ENCODE measurements at places on chromosomes 4 and X.
A peak's percentile ranks its signal among the peaks of the same experiment; 100 is the strongest.

GRCh38 chrX:30253257-30253656 lies 6.3 kb downstream of the MAGEB1 start:
- DNase-seq, result no peak

DNA sequence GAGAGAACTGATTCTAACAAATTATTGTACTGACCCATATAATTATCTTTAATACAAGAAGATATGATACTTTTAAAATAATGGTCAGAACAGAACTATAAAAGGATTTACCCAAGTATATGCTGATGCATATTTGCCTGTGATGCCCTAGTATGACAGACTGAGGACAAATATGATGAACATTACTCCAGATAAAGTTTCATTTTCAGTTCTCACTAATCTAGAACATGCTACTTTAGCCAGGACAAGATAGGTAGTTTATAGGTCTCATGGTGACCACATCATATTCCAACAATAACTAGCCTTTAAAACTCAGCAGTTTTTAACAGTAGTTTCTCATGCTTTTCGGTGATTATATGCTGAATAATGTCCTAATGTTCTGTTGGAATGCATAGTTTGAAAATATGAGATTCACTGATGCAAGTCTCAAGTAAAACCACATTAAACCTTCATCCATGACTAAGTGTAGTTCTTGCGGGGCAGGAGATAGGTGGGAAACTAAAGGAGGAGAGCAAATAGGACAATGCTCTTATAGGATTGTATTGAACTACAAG lies 295.2 kb upstream of the AGA start:
- no peak for DNase-seq

GRCh38 chr4:651884-652642 lies 22.0 kb downstream of the ATP5ME start:
- DNase-seq, result no peak

- peak; percentile 11 for DNase-seq
Observed at GRCh38 chrX:55135171-55135570, 46.4 kb downstream of the PAGE2 start.

DNA sequence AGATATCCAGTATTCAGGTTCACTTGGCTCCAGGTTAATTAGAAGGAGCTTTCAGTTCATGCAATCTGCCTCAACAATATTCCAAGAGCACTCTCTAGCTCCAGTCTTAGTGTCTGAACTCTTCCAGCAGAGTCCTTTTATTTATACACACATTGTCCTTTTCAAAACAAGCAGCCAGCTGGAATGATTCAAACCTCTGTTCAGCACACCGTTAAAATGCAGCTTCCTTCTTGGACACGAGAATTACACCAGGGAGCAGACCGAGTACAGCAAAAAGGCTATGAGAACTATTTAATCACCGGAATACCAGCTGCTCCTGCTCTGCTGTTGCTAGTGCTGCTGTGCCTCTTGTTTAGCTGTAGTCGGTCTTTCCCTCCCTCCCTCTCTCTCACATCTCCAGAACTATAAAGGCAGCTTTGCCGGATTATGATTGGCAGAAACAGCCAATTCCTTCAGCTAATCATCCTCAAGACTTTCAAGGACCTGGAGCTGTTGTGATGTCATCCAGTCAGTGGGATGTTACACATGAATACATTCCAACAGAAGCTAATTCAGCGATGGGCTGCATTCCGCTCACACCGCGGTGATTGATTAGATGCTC lies at the start of gene NDST4:
NDST4 (minus strand) TSS at position 115 of the 601 bp plus-strand sequence. CDS start 36,584 bp downstream, outside the sequence.
- DNase-seq, result no peak

DNA sequence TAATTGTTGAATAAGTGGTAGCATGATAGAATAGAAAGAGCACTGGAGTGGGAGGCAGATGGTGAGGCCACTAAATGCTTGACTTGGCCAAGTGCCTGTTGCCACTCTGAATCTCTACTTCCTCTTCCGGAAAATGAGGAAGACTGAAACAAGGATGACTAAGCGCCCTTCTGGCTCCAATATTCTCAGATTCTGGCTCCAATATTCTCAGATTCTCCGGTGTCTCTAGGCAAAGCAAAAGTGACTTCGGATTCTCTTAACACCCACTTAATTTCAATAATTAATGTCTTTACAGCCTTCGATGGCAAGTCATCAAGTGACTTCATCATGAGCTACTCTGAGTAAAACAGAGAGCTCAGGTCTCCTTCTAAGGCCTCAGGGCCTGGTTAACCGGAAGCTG lies 402.2 kb upstream of the FGF13 start:
- no peak for DNase-seq

GRCh38 chr4:35818520-35818919 lies 425.8 kb downstream of the ARAP2 start:
- no peak for DNase-seq

DNA sequence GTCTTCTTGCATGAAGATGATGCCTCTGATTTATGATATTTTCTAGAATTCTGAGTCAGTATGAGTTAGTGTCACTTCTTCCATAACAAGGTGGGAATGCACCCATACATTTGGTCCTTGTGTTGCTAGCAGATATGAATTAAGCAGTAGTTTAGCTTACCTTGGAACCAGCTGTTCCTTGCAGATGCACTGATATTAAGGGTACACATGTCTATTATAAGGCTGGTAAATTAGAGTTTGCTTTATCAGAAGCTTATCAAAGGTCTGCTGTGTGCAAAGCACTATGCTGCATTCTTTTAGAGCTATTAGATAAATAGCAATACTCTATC lies 36.5 kb downstream of the AFF1 start:
- no peak for DNase-seq

DNA sequence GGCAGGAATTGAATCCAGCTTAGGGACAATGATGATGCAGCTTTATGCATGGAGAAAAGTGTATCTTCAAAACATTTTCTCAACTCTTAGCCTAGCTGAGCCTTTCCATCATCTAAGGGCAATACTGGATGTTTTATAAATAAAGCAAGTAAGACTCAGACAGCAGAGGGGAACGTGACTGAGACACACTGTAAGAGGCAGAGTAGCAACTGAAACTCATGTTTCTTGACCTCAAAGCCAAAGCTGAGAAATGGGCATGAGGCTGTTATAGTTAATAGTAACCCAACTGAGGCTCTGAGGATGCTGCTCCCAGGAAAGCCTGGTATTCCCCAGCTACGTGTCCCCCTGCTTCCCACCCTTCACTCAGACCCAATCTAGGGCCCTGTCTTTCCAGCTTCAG lies 44.6 kb downstream of the ARHGEF9 start:
- DNase-seq, result no peak

DNA sequence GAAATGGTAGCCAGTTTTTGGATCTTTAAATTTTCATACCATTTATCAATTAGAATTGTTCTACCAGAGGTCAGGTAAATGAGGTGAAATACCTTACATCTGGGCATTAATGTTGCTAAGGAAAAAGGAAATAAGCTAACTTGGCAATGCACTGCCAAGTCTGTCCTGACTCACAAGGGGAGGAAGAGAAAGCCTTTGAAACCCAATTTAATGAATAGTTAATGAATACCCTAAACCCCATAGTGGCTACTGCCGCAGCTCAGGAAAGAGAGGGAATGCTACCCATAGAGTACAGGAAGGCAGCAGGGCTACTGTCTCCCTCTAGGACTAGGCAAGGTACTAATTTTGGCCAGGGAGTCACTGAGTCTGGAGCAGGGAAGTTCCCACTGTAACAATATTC lies 16.8 kb upstream of the DHX15 start:
- no peak for DNase-seq

- DNase-seq, result no peak
Observed at GRCh38 chr4:100811046-100811445, 293.2 kb upstream of the EMCN start.

DNA sequence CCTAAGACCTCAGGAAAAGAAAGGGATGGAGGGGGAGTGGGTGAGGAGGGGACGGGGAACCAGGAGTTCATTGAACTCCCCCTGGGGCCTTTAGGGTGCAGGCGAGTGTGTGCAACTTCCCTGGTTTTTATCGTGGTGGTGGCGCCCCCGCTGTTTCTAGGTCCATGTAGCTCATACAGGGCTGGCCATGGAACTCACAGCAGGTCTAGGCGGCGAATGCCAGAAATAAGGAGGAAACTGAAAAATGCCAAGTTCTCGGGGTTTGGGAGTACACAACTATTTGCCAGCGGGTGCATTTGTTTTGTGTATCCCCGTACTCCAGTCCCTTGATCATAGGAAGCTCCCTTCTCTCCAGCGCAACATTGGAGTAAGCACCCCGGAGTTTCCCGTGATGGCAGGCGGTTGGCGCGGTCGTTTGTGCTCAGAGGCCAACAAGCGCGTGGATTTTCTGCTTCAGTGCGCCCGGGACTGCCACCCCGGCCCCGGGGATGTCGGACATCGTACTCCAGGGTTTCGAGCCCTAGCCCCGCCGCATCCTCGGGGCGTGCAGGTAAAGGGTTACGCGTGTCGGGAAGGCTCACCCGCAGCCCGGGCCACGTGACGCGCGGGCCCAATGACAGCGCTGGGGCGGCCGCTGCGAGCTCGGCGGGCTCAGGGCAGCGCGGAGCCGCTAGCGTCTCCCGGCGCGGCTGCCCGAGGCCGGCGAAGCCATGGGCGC lies 208.9 kb downstream of the NWD2 start:
- peak; percentile 27 for DNase-seq

Measured in stimulated activated CD4-positive, alpha-beta T cell treated with anti-CD3 and anti-CD28 coated beads, Interleukin-2, amount 100 ng/mL, for 48 hours (primary cell).